Inflammatory macrophage (primary cell): ENCODE measurements at places on chromosomes 3 and 15.

DNA sequence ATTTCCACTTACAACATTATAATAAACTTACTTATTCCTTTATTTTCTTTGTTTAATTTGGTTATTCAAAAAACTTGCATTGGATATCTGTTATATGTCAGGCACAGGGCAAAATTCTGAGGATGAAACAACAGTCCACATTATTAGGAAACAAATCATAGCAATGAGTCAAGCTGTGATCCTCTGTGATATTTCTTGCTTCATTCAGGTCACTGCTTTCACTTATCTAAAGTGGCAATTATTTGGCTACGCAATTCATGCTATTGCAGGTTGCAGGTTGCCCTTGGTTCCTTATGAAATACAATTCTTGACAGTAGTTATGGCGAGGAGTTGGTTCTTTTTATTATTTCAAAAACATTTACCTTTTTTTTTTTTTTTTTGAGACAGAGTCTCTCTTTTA is 66.4 kb upstream of the CNTN6 start:
- no peak for DNase-seq

GRCh38 chr3:186254676-186255650 is 107.1 kb downstream of the DGKG start:
- DNase-seq, result peak; percentile 82

GRCh38 chr3:107987036-107987939 is 103.5 kb downstream of the CD47 start:
- peak; percentile 77 for DNase-seq

- no peak for DNase-seq
These were observed 24.1 kb upstream of the VEPH1 start for GRCh38 chr3:157527131-157527881.

DNA sequence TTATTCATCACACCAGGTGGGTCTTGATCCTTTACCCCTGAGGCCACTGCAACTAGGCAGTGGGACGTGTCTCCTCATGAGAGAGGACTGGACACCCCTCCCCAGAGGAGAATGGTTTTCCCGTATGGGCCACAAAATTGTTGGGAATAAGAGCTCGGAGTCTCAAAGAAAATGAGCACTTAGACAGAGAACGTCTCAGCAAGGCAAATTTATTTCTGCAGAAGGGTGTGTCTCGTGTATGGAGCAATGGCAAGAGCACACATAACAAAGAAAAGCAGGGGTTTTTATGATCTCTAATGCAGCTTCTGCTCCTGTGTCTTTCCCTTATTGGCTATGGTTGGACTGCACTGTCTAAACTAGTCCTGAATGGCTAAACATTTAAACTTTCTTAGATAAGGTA is 803.5 kb downstream of the PLOD2 start:
- no peak for DNase-seq

GRCh38 chr3:178201714-178202113 is 334.5 kb upstream of the KCNMB2 start:
- no peak for DNase-seq

DNA sequence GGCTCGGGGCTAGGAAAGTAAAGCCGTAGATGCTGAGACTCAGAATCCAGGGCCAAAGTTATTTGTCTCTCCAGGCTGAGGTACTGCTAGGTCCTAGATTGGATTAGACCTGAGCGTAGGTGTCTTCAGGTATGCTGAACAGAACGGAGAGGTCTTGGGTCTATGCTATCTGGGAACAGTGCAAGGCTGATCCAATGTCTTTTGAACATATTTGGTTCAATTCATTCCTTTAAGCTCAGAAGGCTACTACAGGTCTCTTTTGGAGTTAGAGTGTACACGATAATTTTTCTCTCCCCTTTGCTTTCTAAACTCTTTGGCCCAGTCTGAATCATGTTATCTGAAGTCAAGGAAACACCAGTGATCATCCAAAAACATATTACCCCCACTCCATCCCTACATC is 137.5 kb upstream of the TBL1XR1 start:
- no peak for DNase-seq

DNA sequence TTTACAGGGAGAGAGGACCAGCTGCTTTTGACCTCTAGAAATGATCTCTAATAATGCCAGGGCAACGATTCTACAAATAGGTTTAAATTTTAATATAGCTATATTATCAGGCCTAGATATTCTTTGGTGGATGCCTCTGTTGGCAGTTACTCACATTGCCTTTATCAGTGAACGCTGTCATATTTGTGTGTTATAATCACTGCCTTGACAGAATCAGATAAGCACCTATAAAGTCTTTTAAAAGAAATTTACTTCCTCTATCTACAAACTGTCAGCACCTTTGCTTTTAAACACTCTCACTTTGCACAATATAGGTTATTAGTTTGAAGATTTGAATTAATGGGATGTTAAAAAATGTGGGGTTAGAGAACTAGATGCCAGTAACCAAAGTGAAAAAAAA is 324.1 kb downstream of the ZIC1 start:
- no peak for DNase-seq

GRCh38 chr3:178669758-178670157 is 133.5 kb downstream of the KCNMB2 start:
- DNase-seq, result no peak

GRCh38 chr3:61666615-61667330 is 105.4 kb downstream of the PTPRG start:
- DNase-seq, result no peak

DNA sequence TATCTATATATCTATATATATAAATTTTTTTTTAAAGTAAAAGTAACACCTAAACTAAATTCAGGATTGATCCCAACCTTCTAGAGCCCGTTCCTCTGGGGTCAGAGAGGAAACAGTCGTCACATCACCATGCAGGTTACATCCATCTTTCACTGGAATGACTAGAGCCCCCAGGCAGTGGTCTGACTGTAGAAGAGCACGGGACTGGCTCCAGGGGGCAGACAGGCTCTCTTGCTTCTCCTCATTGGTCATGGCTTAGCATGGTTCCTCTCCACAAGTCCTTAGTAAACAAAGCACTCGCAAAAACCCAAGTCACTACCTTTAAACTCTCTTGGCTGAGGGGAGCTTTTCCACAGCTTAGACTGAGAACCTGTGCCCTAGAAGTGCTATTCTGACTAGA is 110.5 kb downstream of the NR2F2 start:
- no peak for DNase-seq

DNA sequence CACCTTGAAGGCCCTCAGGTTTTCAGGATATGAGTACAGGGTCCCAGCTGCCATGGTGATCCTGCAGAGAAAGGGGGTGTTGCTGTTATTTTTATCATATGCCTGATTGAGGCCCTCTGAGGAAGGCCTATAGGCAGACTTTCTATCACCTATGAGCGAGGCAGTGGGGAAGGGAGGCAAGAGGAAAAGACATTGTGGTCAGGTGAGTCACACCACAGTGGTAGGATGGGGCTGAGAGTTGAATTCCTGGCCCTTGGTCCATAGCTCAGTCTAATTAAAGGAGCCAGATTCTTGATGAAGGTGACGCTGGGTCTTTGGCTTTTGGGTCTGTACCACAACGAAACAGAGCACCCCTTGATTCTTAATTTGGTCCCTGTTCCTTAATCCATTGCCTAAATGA is 72.7 kb downstream of the ZNF621 start:
- no peak for DNase-seq
